Muscle of arm (tissue), 14 donors: ENCODE measurements at places on chromosomes 12 and 14. TPM values are rescaled to one million over a fixed set of nuclear protein-coding genes. Genes with fewer than 3 reads are reported as not detected.

Gene SCARB1
- 22.4 TPM for polyA plus RNA-seq

Gene CABP1
- polyA plus RNA-seq: not detected

GRCh38 chr12:68611094-68611805, 551 bp downstream of the RAP1B start:
- peak; percentile 84 for DNase-seq

Gene DYRK2
- 51.6 TPM for polyA plus RNA-seq

DNA sequence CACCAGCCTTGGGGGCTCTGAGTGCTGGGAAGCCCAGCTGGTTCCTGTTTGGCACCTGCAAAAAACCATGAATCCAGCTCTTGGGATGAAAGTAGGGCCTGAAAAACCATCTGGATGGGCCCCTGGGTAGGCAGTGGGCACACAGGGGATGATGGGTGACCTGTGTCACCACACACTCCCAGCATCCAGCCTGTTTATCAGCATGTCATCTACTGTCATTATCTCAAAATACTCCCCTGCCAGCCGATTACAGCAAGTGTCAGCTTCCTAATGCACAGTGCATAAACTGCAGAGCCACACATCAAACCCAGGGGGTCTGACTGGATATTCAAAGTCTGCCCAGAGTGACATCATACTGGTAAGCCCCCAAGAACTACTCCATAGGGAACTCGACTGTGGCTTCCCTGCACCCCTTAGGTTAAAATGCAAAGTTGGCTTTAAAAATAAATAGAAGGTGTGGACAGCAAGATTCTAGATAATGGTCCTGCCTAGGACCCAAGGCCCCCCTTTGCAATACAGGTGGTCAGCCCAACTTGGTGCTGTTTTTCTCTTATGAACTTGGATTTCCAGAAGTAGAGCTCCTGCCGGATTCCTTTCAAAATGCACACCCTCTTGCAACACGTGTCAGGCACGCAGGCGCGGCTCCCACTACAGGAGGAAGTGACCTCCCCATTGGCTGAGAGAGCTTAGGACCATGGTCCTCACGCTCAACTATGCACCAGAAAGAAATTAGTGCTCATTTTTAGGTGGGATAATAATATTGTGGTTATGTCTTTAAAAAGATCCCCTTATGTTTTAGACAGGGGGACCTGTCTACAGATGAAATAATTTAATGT, 94.1 kb downstream of the GCH1 start:
- DNase-seq: no peak

DNA sequence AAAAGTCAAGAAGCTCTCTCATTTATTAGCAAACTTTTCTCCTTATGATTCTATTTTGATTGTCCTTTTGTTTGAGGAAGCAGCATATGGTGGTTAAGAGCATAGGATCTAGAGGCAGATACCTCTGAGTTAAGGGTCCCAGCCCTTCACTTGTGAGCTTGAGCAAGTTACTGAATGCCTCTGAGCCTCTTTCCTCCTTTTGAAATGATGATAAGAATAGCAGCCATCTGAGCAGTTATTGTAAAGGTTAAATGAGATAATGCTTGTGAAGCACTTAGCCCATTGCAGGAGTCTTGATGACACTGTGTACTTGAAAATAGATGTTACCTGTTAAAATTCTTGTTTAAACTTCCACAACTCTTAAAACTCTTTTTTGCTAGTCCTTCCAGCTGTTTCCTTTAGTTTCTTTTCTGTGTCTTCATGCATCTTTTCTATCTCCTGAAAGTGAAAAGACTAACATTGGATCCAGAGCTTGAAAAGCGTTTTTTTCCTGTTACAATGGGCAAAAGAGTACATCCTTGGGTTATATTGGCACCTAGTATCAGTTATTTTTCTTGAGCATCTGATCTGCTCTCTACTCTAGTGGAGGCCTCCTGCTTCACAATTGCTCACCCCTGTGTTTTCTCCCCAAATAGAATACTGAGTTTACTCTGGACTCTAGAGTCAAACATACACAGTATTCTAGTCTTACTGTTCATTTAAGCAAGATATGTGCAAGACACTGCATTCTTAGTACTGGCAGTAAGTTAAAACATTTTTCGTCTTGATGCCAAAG, 3.1 kb downstream of the HIF1A start:
- DNase-seq: no peak
